ENCODE measurements at places on chromosomes 1 and 21.

- no peak for DNase-seq
Measured at GRCh38 chr1:224801844-224802490, 127.5 kb upstream of the DNAH14 start.

DNA sequence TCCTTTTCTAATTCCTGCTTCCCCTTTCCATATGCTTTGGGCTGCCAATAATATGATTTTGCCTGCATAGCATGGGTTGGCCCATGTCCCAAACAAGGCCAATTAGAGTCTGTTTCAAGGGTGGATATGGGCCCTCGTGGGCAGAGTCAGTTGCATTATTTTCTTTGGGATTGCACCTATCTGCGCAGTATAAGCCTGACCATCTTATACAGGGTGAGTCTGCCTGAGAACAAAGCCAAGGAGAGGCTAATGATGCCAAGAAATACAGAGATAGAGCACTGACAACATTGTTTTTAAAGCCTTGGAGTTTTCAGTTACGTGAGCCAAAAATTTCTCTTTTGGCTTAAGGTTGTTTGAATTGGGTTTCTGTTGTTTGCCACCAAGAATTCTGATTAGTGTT is 18.6 kb downstream of the OVAAL start:
- DNase-seq = no peak

DNA sequence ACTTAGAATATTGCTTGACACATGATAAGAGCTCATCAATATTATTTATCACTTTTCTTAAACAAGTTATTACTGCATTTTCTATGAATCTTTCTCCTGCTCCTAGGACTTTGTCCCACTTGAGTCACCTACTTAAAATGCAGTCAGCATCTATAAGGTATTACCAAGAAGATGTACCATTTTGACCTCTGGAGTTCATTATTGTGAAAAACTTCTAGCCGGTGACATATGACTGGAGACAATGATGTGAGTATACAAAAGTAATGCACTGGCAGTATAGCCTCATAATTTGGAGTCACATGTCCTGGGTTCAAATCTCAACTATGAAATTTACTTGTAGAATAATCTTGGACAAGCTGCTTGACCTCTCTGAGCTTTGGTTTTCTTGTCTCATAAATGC is 278.5 kb downstream of the PLPP3 start:
- no peak for DNase-seq

DNA sequence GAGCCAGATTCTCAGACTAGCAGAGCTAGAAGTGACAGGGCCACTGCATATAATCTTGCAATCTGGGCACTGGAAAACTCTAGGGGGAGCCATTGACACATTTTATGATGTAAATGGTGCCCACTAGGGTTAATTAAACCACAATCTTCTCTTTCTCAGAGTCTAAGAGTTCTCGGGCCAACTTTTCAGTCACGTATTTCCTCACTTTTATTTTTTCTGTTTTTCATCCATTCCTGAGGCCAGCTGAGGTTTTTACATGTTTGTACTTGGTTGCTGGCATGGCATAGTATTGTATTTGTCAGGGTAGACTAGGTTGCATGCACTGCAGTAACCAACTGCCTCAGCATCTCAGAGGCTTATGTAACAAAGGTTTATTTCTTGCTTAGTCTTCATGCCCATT is 138.2 kb downstream of the ZNF326 start:
- no peak for DNase-seq

- no peak for DNase-seq
Measured at GRCh38 chr1:164564378-164564777, 5.4 kb downstream of the PBX1 start.

DNA sequence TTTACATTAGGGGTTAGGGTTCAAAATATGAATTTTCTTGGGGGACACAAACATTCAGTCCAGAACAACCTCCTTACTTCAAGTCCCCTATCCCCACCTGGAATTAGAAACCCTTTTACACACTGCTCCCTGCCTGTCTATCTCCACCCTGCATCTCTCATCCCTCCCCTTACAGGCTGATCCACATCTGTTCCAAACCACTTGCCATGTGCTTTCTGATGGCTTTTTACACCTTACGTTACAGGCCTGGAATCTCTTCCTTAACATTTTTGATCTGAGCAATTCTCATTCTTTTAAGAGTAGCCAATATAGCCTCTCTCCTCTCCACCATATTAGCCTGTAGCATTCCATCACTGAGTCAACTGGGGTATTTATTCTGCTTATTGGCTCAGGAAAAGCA is 122.0 kb downstream of the PTBP2 start:
- no peak for DNase-seq

DNA sequence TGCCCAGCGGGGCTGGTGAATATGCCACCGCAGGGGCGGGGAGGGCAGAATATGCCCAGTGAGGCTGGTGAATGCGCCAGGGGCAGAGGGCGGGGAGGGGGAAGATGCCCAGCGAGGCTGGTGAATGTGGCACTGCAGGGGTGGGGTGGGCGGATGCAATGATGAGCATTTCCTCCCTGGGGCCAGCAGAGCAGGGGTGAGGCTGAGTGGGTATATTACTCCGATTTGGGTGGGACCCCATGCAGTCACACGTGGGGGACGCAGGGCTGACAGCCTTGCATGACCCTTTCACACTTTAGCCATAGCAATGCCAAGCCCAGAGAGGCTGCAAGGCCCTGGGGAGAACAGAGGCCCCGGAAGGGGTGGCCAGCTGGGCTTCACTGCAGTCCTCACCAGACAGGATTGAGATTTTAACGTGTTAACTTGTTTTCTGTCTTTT is 9.3 kb upstream of the SLX9 start:
- no peak for DNase-seq

All from ascending aorta (tissue), 2 donors.